ENCODE measurements at places on chromosomes 13 and 19. TPM values are rescaled to one million over a fixed set of nuclear protein-coding genes. Genes with fewer than 3 reads are reported as not detected.

Gene LYPD5
- total RNA-seq, result 9.9 TPM

Gene PEX11G
- total RNA-seq, result 8.1 TPM

Gene PRR22
- 4.4 TPM for total RNA-seq

Gene ZNF709
- total RNA-seq, result 1.9 TPM

Gene MAG
- not detected for total RNA-seq

Gene ZNF121
- 26.6 TPM for total RNA-seq

Gene ZNF550
- total RNA-seq, result 7.6 TPM

Gene CADM4
- total RNA-seq, result 7.3 TPM

Gene PRKCG
- 1.0 TPM for total RNA-seq

Gene LILRB5
- total RNA-seq, result 10.0 TPM

Gene IFNL3
- total RNA-seq, result not detected

Gene SIAH3
- total RNA-seq, result 0.39 TPM

Gene FXYD3
- 211 TPM for total RNA-seq

Gene ZNF284
- total RNA-seq, result 1.4 TPM

Gene IQCN
- 7.5 TPM for total RNA-seq

Gene SMIM44
- not detected for total RNA-seq

Gene PRODH2
- not detected for total RNA-seq

Gene DDX39A
- 53.2 TPM for total RNA-seq

Gene RAB3A
- 3.1 TPM for total RNA-seq

Gene MYO1F
- total RNA-seq, result 137 TPM

Gene FBXO17
- total RNA-seq, result 18.9 TPM

Gene DCT
- 0.20 TPM for total RNA-seq

Gene PNMA8B
- total RNA-seq, result 0.39 TPM

Gene CD33
- total RNA-seq, result 32.2 TPM

Gene ATP8A2
- total RNA-seq, result 1.3 TPM

Gene IL27RA
- total RNA-seq, result 24.4 TPM

Gene ZNF699
- total RNA-seq, result 14.9 TPM

Gene STAP2
- 23.3 TPM for total RNA-seq

Gene FCHO1
- 4.9 TPM for total RNA-seq

Gene DHRS12
- total RNA-seq, result 18.9 TPM

Gene CEACAM8
- not detected for total RNA-seq

Gene NEK5
- total RNA-seq, result 2.6 TPM

Gene DIAPH3
- total RNA-seq, result 6.2 TPM

Gene RDH8
- total RNA-seq, result not detected

Gene ZNF573
- 5.2 TPM for total RNA-seq

Gene WDR88
- not detected for total RNA-seq

Gene DACT3
- 3.8 TPM for total RNA-seq

Gene GYS1
- 79.6 TPM for total RNA-seq

Gene ZNF837
- 6.2 TPM for total RNA-seq

Gene CUL4A
- total RNA-seq, result 346 TPM

Gene MAB21L1
- total RNA-seq, result 0.14 TPM

Gene LILRA1
- 4.2 TPM for total RNA-seq
